ENCODE measurements at places on chromosomes 3 and 15.
A peak's percentile ranks its signal among the peaks of the same experiment; 100 is the strongest.

GRCh38 chr3:142445816-142446254, 2.0 kb downstream of the XRN1 start:
- DNase-seq, result peak; percentile 16

- DNase-seq, result no peak
Measured at GRCh38 chr3:32584660-32585059, 14.0 kb upstream of the DYNC1LI1 start.

GRCh38 chr3:180690061-180690460, 10.8 kb upstream of the CCDC39 start:
- no peak for DNase-seq

DNA sequence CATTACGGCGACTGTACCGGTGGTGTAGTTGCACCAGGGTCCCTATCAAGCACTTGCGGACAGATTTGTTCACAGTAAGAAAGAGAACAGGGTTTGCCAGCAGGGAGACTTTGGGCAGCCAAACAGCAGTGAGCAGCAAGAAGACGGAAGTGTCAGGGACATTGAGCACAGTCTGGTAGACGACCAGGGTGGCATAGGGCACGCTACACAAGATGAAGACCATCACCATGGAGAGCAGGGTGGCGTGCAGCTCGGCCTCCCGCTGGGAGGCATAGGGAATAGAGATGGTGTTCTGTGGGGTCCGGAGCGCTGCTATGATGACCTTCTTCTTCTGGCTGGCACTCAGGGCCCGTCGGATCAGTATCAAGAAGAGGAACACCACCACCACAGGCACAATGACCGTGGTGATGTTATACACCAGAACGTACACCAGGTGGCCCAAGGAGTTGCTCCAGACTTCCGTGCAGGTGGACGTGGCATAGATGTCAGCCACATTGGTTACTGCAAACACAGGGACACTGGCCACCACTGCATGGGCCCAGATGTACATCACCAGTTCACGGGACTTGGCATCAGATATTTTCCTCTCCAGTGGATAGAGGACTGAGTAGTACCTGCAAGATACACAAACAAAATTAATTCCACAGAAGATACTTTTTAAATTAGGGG, 19.1 kb upstream of the FSIP1 start:
- no peak for DNase-seq

DNA sequence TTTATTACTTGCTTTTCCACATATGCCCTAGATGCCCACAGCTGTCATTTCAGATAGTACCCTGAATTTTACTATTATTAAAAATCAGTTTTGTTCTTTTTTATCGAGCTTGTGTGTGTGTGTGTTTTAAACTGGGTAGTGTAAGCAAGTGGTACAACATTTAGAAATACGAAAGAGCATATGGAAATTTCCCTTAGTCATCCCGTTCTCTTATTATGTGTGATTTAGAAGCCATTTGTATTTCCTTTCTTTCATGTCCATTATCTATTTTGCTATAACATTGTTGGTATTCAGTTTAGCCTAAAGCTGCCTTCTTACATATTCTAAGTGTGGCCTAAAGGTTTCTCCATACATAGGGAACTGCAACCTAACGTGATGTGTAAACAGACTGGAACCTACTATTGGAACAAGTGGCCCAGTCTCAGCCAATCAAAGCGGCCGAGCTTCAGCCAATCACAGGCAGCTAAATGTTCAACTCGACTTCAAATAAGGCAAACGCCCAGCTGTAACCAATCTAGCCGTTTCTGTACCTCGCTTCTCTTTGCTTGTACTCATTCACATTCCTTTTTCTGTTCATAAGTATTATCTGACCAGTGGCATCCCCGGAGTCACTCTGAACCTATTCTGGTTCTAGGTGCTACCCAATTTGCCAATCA, 14.7 kb upstream of the SYN2 start:
- DNase-seq, result no peak

GRCh38 chr3:58032186-58032585, 24.0 kb downstream of the FLNB start:
- no peak for DNase-seq

- DNase-seq, result no peak
Measured at GRCh38 chr3:119350114-119350513, 55.9 kb downstream of the ARHGAP31 start.

- DNase-seq, result no peak
Measured at GRCh38 chr15:92899601-92899947, 550 bp upstream of the CHD2 start.

GRCh38 chr3:78348664-78349063, 1308.8 kb downstream of the ROBO2 start:
- DNase-seq, result no peak

DNA sequence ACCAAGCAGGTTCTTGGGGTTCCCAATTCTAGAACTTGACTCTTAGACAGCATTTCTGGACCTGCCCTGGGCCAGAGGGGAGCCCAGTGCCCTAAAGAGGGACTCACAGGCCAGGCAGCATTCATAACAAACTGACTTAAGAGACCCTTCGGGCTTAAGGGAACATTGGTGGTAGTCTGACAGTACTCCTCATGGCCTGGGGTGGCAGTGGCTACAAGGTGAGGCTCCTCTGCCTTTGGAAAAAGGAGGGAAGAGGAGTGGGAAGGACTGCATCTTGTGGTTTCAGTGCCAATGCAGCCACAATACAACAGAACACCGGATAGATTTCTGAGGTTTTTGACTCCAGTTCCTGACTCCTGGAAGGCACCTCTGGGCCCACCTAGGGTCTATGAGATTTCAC, 172.2 kb upstream of the STRIT1 start:
- DNase-seq, result no peak

DNA sequence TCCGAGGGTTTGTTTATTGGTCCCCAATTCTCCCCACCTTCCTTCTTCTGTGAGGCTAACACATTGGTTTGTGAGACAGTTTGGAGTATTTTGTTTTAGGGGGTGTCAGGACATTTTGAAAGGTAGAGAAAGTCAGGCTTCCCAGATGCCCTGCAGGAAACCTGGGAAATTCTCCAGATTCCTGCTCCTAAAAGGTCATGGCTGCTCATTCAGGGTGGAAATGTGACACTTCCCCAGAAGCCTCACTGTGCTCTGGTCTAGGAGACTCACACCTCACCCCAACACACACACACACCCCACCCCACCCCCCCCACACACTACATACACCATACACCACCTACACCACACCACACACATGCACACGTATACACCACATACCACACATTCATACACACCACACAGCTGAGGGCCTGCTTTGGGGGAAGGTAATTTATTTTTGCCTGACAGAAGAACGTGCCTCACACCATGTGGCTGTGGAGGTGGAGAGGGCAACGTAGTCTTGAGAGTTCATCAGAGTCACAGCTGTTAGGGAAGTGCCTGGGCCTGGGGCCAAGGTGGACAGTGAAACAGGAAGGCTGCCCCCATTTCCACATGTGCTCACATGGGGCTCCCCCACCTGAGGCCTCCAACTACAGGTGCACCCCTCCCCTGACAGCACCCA, 40.4 kb upstream of the LIMD1 start:
- no peak for DNase-seq

GRCh38 chr15:25439369-25439836, 579 bp upstream of the UBE3A start:
- no peak for DNase-seq

Data from CD4-positive, alpha-beta T cell treated with Interleukin-15 for 4 hours (primary cell).